Vagina (tissue), 2 donors: ENCODE measurements at places on chromosomes 6 and 20.

GRCh38 chr20:33686100-33686983 lies at the start of gene E2F1:
E2F1 (minus strand) TSS chr20:33686385; CDS start chr20:33686264, 121 bp downstream.
- no peak for DNase-seq

GRCh38 chr6:159075506-159076228 lies 30.9 kb upstream of the TAGAP start:
- no peak for DNase-seq

DNA sequence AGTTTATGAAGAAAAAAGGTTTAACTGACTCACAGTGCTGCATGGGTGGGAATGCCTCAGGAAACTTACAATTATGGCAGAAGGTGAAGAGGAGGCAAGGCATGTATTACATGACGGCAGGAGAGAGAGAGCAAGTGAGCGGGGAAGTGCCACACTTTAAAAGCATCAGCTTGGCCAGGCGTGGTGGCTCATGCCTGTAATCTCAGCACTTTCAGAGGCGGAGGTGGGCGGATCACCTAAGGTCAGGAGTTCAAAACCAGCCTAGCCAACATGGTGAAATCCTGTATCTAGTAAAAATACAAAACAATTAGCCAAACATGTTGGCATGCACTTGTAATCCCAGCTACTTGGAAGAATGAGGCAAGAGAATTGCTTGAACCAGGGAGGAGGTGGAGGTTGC lies 213.3 kb upstream of the THEMIS start:
- DNase-seq, result no peak

DNA sequence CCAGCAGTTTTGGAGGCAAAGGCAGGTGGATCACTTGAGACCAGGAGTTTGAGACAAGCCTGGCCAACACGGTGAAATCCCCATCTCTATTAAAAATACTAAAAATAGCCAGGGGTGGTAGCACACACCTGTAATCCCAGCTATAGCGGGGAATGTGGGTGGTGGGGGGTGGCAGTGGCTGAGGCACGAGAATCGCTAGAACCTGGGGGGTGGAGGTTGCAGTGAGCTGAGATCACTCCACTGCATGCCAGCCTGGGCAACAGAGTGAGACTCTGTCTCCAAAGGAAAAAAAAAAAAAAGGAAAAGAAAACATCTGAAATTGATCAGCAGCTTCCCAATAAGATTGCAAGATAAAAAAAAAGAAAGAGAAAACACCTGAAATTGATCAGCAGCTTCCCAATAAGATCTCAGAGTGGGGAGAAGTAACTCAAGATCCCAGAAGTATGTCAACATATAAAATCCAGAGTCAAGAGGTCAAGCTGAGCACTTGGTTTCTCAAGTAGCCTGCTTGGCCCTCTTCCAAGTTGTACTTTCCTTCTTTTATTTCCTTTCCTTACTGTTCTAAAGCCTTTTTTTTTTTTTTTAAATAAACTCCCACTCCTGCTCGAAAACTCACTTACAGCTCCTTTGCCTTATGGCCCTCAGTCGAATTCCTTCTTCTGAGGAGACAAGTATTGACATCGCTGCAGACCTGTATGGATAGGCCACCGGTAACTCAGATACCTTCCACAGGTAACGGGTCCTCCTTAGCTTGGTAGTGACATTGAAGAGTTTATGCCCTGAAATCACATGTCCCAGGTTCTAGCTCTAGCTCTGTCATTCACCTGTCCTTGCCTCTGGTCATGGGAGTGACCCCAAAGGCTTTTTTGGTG lies 368.5 kb upstream of the SYNCRIP start:
- DNase-seq, result no peak
